ENCODE measurements at places on chromosomes 16 and 17. TPM values are rescaled to one million over a fixed set of nuclear protein-coding genes. Genes with fewer than 3 reads are reported as not detected.

DNA sequence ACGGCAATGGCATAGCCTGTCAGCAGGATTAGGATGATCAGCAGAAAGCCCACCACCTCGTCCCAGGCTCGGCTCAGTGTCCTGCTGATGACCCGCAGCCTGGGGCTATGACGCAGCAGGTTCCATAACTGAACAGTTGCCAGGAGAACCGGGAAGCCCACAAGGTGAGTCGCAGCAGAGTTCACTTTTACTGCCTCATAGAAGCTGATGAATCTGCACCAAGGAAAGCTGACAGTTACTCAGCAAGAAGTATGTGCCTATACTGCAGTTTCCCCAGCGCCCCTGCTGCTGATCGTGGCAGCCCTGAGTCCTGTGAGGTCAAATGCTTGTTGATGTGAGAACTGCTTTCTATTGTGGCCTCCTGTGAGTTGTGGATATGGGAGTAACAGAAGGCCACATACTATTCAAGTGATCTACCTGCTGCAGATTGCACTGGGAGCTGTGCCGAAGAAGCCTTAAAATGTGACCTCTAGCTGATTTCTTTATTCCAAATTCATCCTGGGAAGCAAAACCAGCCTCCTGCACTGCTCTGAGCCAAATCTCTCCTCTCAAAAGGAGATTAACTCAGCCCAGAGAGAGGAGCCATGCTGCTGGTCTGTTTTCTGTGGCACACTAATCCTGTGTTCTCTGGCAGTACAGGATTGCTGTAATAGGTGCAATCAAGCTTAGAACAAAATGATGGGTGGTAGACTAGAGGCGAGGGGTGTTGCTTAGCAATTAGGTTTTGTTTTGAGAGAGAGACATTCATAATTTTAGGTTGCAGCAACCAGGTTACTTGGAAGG, 38.8 kb downstream of the IST1 start:
- no peaks in the 10 kb centered on the region for H3K27me3 ChIP-seq
- no peak overlapping the region for H3K4me3 ChIP-seq
- DNase-seq = no peak
- H3K36me3 ChIP-seq = peaks cover 5% of the 10 kb centered on the region

The SDR42E1 gene
- 0.33 TPM for total RNA-seq

The EME2 gene
- 53.4 TPM for total RNA-seq

The GRAP gene
- 0.21 TPM for total RNA-seq

GRCh38 chr16:49608779-49609178, 235.2 kb downstream of the C16orf78 start:
- DNase-seq = no peak
- no peaks in the 10 kb centered on the region for H3K36me3 ChIP-seq
- H3K4me3 ChIP-seq = no peak overlapping the region
- peaks cover 4% of the 10 kb centered on the region for H3K27me3 ChIP-seq
- no peaks in the 10 kb centered on the region for H3K4me1 ChIP-seq

DNA sequence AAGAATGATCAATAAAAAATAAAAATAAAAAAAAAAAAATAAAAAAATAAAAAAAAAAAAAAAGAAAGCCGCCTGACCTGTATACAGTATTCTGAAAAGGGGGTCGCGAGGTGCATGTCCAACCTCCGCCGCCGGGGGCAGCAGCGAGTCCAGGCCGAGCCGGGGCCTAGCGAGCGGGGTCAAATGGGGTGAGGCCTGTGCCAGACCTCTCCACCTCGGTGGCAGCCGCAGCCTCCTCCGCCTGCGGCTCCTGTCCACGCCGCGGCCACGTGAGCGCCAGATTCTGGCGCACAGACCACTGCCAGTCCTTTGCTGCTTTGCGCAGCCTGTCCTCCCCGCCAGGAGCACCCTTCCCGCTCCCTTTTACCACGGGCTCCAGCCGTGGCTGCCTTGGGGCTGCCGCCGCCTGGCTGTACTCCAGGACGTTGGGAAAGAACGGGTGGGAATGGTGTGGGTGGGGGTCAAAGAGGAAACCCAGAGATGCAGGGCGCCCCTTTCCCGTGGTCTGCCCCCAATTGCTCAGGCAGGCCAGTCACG, 2.4 kb upstream of the BCKDK start:
- H3K27me3 ChIP-seq = no peaks in the 10 kb centered on the region
- H3K4me3 ChIP-seq = no peak overlapping the region
- H3K27ac ChIP-seq = peak overlapping the region; percentile 69
- peaks cover 9% of the 10 kb centered on the region for H3K4me1 ChIP-seq

DNA sequence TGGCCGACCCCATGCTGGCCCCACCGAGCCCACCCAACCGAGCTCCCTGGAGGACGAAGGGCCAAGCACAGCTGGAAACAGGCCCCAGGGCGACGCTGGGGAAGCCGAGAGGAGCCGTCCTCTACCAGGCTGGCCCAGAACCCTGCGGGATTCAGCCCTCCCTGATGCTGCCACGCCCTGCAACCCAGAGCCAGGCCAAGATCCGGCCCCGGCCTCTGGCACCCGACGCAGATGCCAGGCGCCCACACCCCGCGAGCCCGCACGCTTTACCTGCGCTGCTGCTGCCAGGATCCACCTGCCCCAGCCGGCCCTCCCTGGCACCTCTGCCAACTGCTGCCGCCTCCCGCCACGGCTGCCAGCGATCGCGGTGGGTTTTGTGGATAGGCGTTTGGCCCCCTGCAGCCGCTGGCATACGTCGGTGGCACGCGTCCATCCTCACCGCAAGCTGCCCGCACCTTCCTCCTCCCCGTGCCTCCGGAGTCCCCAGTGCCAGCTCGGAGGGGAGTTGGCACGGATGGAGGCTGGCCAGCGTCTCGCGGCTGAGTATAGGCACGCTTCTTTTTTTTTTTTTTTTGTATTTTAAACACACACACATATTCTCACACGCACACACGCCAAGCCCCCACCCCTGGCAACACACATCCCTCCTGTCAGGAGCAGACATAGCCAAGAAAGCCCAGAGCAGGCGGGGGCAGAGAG, 41.3 kb upstream of the ACSF3 start:
- no peaks in the 10 kb centered on the region for H3K27me3 ChIP-seq
- no peak for DNase-seq
- peaks cover 3% of the 10 kb centered on the region for H3K36me3 ChIP-seq
- peaks cover 4% of the 10 kb centered on the region for H3K4me1 ChIP-seq
- H3K4me3 ChIP-seq = peak overlapping the region; percentile 43

The CORO6 gene
- total RNA-seq = 9.7 TPM

The SLC16A13 gene
- total RNA-seq = 13.1 TPM

DNA sequence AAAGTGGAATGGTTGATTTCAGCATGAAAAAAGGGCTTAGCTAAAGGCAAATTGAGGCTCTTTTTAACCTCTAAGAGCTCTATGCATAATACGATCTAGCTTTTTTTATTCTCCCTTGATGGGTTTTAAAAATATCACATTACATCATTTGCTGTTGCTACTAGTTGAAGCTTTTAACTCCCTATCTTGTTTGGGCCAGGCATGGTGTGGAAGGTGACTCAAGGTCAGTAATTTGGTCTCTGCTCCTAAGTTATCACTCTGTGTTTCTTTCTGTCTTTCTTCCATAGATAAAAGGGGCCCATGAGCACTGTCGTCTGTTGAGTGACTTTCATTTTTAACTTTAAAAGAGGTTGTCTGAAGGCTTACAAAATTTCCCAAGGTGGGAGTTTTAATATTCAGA, 58.1 kb upstream of the GOT2 start:
- no peak for DNase-seq
- no peak overlapping the region for H3K4me3 ChIP-seq
- no peaks in the 10 kb centered on the region for H3K27me3 ChIP-seq
- H3K36me3 ChIP-seq = no peaks in the 10 kb centered on the region
- H3K27ac ChIP-seq = no peak overlapping the region

DNA sequence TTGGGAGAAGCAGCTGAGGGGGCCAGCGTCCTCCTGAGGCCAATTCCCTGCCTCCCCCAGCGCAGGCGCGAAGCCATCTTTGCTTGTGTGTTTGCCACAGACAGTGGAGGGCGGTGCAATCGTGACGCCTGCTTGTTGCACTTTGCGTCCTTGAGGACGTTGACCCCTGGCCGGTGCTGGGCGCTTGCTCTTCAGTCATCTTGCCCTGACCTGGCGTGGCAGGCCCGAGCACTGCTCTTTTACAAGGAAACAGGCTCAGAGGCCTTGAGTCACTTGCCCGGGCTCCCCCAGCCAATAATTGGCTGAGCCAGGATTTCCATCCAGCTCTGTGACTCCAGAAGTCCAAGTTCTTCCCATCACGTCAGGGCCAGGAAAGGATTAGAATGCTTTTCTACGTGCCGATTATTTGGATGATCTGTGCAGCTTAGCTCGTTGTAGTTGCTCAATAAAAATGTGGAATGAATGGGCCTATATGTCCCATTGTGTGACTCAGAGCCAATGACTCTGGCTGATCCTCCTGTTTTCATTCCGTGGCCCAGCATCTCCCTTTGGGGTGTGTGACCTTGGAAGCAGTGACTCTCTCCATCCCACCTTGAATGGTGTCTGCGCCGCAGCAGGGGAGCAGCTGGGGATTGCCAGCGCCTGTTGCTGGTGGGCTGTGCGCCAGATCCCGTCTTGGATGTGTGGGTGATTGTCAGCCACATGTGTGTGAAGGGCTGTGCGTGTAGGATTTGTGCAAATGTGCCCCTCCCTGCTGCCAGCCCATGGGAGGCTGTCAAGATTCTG, 214.1 kb downstream of the SEC14L1 start:
- peak overlapping the region; percentile 93 for H3K27ac ChIP-seq
- H3K36me3 ChIP-seq = no peaks in the 10 kb centered on the region
- H3K27me3 ChIP-seq = no peaks in the 10 kb centered on the region
- H3K4me1 ChIP-seq = peaks cover 72% of the 10 kb centered on the region
- no peak overlapping the region for H3K4me3 ChIP-seq
- no peak for DNase-seq

GRCh38 chr17:30443721-30444120, 33.5 kb upstream of the GOSR1 start:
- H3K4me1 ChIP-seq = no peaks in the 10 kb centered on the region
- H3K36me3 ChIP-seq = peaks cover 13% of the 10 kb centered on the region
- DNase-seq = no peak
- H3K27ac ChIP-seq = no peak overlapping the region

GRCh38 chr17:51085150-51085805, 35.4 kb downstream of the SPAG9 start:
- DNase-seq = peak; percentile 12
- 0 out of 2 replicates have a peak overlapping the region, but pooled peaks have one; percentile 3 for H3K27ac ChIP-seq
- no peaks in the 10 kb centered on the region for H3K36me3 ChIP-seq
- H3K4me1 ChIP-seq = peaks cover 8% of the 10 kb centered on the region
- H3K27me3 ChIP-seq = no peaks in the 10 kb centered on the region

DNA sequence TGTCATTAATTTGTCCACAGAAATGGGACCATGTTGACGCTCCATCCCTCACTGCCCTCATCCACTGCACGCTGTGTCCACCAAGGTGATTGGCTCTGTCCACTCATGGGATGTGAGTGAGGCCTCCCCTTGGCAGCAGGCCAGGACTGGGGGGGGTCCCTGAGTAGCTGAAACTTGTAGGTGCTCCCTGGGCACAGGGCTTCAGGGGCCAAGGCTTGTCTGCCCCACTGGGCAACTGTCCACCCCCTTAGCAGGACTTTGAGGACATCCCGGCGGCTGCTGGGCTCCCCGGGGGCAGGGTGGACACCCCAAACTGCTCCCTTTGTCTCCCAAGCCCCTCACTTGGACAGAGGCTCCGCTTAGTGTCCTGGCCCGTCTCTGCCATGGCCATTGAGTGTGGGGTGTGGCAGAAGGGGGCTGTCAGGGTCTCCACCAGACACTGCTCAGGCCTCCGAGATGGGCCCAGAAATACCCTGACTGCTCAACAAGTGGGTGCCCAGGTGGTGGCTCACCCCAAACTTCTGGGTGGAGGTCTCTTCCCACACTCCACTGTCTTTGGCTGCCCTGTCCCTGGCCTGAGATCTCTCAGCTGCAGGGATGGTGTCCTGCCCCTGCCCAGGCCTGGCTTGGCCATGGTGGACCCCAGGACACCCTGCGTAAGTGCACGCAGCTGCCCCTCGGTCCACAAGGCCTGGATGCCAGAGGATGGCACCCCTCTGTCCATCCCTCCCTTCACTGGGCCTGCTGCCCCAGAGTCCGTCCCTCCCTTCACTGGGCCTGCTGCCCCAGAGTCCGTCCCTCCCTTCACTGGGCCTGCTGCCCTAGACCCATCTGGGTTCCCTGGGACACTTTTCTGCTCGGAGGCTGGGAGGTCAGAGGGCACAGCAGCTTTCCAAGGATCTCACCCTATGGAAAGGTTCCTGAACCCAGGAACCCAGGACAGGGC, 2.9 kb upstream of the RAB40C start:
- H3K4me1 ChIP-seq = peaks cover 29% of the 10 kb centered on the region
- no peaks in the 10 kb centered on the region for H3K36me3 ChIP-seq
- no peak for DNase-seq
- peak overlapping the region; percentile 57 for H3K27ac ChIP-seq

The KRT40 gene
- total RNA-seq = not detected

DNA sequence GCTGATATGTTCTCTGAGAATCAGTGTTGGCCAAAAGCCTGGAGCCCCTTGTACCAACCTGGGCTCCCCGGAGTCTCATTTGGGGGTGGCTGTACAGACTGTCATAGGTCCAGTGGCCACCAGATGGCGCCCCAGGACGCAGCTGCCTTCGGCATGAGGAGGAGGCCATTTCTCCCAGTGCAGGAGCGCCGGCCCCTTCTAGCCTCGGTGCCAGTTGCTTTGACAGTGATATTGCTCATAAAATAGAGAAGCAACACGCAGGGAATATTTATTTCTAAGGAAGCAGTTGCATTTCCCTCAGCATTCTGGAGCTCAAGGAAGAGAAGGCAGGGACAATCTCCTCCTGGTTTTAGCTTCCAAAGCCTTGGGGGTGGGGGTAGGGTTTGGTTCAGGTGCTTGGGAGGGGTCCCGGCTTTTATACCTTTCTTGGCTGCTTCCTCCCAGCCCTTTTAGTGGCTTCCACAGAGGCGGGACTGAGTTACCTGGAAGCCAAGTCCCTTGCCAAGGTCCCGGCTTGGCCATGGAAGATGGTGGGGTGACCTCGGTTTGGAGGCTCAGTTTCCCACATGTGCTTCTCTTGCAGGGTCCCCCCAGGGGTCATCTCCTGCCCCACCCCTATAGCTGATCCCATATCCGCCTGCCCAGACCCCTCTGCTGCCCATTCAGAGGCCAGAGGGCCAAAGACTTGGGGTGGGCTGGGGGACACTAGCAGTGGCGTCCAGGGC, 117.8 kb upstream of the CDC42EP4 start:
- peaks cover 5% of the 10 kb centered on the region for H3K27me3 ChIP-seq
- peak; percentile 20 for DNase-seq
- no peak overlapping the region for H3K4me3 ChIP-seq
- no peak overlapping the region for H3K27ac ChIP-seq
- H3K4me1 ChIP-seq = no peaks in the 10 kb centered on the region

The GDPD1 gene
- 0.26 TPM for total RNA-seq

DNA sequence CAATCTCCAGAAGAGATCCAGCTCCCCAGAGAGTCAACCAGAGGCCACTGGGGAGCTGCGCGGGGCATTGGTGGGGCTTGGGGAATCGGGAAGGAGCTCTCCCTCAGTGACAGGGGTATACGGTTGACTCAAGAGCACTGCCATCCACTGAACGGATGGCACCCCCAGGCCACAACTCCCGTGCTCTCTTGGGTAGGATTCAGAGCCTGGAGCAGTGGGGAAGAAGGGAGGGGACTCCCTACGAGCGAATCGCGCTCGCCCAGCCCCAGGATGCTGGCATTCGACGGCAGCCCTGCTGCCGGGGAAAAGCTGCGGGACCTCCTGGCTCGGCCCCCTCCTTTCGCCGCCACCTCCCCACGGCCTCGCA, 473 bp upstream of the TPPP3 start:
- no peaks in the 10 kb centered on the region for H3K27me3 ChIP-seq
- no peak for DNase-seq
- H3K36me3 ChIP-seq = no peaks in the 10 kb centered on the region
